ENCODE measurements at places on chromosomes 7 and 10. TPM values are rescaled to one million over a fixed set of nuclear protein-coding genes. Genes with fewer than 3 reads are reported as not detected.

DNA sequence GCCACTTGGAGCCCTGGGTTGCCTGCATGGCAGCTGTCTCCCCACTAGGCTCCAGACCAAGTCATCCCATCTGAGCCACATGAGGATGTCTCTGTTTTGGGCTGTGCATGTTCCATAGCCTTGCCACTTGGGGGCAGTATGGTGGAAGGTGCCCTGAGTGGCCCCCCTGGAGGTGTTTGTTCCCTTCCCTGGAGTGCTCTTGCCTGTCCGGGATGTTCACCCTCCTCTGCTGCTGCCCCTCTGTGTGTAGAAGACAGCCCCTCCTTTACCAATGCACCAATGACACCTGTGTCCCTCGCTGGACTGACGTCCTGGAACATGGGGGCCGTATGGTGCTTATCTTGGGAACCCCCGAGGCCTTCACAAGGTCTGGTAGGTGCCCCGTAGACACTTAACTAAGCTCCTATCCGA is 100.2 kb downstream of the ACTR3B start:
- DNase-seq, result no peak

DNA sequence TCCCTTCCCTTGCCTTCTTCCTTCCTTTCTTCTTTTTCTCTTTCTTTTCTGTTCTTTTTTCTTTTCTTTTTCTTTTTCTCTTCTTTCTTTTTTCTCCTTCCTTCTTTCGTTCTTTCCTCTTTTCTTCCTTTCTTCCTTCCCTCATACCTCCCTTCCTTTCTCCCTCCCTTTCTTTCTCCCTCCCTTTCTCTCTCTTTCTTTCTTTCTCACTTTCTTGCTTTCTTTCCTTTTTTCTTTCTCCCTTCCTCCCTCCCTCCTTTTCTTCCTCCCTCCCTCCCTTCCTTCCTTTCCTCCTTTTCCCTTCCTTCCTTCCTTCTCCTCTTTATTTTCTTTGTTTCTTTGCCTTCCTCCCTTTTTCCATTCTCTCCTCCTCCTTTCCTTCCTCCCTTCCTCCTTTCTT is 96.3 kb downstream of the POM121L12 start:
- no peak for DNase-seq

DNA sequence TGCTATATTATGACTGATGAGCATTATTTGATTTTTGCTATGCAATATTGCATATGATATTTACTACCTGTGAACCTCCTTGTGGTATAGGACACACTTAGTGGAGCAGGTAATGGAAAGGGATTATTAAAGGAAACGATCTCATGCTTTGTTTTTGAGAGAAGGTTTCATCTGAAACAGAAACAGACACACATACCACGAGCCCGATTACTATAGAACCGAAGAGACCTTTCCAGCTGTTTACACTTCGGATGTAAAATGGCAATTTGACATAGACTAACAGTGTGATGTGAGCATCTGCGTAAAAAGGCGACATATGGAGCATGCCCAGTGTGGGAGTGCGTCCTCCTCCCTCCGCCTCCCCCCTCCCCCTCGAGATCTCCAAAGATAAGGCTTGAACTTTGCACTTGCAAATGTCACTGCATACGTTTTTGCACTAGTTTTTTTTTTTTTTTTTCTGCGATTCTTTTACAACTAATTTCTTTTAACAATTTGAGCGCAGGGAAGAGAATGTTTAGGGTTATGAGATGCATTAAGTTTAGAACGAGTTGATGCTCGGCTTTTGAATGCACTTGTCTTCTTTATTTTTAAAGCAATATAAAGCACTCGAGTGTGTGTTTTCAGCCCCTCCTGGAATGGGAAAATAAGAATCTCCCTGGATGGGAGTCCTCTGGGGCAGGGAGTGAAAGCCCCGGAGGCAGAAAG is 251.0 kb downstream of the NSUN6 start:
- DNase-seq, result no peak

GRCh38 chr7:30274641-30275040 is 9.8 kb upstream of the ZNRF2 start:
- no peak for DNase-seq

HIPK2 gene
- total RNA-seq, result 49.3 TPM

- DNase-seq, result no peak
Observed at GRCh38 chr7:55140221-55140940, 121.6 kb downstream of the EGFR start.

Data from spleen (tissue), 13 donors.